Thoracic aorta endothelial cell (primary cell): ENCODE measurements at places on chromosomes 6 and 20. TPM values are rescaled to one million over a fixed set of nuclear protein-coding genes. Genes with fewer than 3 reads are reported as not detected.

Gene HTR1B
- 65.6 and 78.2 TPM in 2 replicates for total RNA-seq

Gene ASIP
- total RNA-seq: not detected in 2 replicates

Gene CST4
- not detected in 2 replicates for total RNA-seq

Gene SLC17A1
- total RNA-seq: not detected in 2 replicates

Gene ZNF334
- 0.13 and 0.14 TPM in 2 replicates for total RNA-seq

Gene SLC2A10
- 4.5 and 9.3 TPM in 2 replicates for total RNA-seq

Gene BACH2
- 0.40 and 0.93 TPM in 2 replicates for total RNA-seq

Gene CD109
- 30.5 and 44.1 TPM in 2 replicates for total RNA-seq
